Forelimb muscle (tissue), 1 donor: ENCODE measurements at places on chromosomes 3 and 15. TPM values are rescaled to one million over a fixed set of nuclear protein-coding genes. Genes with fewer than 3 reads are reported as not detected.

EPHB3 gene
- polyA plus RNA-seq = 33.9 TPM

DNA sequence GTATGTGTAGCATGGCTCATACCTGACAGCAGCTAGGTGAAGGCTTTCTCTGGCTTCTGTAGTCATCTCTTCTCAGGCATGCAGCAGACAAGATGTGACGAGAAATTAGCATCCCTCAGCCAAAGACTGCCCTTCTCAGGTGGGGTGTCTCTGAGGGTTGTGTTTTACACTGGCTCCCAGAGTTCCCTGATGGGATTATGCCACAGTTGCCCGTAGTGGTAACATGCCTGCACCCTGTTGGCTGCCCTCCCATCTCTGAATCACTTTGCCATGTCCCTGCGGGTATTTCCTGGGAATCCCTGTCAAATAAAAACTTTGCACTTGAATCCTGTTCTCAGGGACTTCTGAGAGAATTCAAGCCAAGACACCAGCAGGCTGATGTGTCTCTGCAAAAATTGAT lies 70.5 kb downstream of the LRTM1 start:
- DNase-seq = no peak

DNA sequence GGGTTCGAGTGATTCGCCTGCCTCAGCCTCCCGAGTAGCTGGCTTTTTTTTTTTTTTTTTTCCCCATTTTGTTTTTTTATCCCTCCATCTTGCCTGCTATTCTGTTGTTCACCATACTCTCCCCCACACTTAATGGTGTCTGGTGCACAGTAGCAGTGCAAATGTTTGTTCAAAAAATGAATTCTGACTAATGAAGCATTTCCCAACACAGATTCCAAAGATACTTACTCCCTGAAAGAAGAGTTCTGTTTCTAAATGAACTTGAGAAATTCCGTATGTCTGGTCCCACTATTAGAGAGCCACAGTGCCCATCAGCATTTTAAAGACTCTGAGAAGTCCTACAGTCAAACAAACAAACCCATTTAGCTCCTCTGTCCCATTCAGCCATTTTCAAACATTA lies 9.5 kb downstream of the EDEM1 start:
- no peak for DNase-seq

DNA sequence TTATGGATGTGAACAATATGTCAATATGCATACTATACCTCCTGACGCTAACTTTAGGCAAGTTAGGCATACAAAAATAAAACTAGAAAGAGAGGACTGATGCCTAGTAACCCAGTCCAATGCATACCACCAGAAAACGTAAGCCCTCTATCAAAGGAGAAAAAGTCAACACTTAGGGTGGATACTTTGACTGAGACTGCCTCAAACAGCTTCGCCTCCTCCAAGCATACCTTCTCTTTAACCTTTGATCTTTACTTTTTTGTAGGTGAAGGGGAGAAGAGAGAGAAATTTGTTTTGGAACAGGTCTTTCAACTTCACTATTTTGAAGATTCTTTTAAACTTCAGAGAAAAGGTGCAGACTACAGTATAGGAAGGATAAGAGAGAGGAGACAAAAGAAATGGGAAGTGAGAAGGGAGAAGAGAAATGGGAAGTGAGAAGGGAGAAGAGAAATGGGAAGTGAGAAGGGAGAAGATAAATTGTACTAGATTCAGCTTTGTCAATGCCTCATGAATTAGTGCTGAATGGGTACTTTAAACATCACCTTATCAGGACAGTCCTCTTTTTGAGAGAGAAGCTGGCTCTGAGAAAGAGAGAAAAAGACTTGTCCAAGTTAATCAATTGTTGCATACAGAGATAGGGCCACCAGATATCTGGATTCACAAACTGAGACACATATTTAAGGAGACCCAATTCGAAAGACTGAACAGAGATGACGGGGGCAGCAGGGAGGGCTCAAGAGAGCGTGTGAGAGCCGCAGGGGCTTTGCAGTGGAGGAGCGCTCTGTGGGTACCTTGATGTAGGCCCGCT lies 1.0 kb downstream of the P3H2 start:
- no peak for DNase-seq

- DNase-seq = no peak
These were observed 52.4 kb upstream of the RGMA start for GRCh38 chr15:93141371-93141794.

DNA sequence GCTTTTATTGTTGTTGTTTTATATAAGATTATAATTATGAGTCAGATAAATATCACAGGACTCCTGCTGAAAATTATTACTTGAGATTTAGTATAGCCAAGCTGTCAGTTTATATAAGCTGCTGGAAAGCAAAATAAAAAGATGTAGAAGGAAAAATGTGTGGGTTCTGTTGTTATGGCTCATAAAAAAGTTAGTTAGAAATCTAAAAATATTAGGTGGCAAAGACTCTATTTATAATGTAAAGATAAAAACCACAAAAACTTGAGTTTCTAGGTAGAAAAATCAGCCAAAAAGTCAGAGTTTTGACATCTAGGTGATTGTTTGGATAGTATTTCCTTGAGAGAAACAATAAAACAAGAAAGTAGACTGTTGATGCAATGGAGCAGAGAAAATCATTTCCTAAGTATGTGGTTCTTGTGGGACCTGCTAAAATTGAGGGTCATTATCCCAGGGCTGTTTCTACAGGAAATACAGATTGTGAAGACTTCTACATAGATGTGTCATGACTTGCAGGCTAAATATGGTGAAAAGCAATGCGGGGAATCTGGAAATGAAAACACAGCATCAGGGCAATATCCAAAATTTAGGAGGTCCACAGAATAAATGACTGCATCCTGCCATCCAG lies 1109.6 kb upstream of the CADM2 start:
- DNase-seq = no peak

DNA sequence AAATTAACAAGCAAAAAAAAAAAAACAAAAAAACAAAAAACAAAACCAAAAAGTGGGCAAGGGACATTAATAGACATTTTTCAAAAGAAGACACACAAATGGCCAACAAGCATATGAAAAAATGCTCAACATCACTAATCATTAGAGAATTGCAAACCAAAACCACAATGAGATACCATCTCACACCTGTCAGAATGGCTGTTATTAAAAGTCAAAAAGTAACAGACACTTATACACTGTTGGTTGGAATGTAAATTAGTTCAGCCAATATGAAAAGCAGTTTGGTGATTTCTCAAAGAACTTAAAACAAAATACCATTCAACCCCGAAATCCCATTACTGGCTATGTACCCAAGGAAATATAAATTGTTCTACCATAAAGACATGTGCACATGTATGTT lies 222.4 kb upstream of the CD96 start:
- no peak for DNase-seq

DNA sequence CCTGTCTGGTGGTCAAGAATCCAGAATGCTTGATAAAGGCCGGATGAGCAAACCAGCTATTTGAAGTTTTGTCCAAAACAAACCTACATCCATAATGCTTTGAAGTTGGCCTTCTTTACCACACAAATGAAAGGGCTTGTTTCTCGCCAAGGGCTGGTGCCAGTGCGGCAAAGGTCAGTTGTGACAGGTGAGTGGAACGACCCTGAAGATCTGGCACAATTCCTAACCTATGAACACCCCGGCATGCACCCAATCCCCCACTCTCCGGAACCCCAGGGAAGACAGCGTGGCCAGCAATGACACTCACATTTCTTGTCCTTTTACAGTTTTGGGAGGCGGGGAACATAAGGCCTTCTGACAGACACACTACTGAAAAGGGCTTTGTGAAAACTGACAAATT lies 90.6 kb downstream of the ATP10A start:
- DNase-seq = no peak

- no peak for DNase-seq
These were observed 30.5 kb upstream of the TIPARP start for GRCh38 chr3:156643729-156644389.

GRCh38 chr3:150933473-150933995 lies 28.3 kb upstream of the MINDY4B start:
- no peak for DNase-seq

DNA sequence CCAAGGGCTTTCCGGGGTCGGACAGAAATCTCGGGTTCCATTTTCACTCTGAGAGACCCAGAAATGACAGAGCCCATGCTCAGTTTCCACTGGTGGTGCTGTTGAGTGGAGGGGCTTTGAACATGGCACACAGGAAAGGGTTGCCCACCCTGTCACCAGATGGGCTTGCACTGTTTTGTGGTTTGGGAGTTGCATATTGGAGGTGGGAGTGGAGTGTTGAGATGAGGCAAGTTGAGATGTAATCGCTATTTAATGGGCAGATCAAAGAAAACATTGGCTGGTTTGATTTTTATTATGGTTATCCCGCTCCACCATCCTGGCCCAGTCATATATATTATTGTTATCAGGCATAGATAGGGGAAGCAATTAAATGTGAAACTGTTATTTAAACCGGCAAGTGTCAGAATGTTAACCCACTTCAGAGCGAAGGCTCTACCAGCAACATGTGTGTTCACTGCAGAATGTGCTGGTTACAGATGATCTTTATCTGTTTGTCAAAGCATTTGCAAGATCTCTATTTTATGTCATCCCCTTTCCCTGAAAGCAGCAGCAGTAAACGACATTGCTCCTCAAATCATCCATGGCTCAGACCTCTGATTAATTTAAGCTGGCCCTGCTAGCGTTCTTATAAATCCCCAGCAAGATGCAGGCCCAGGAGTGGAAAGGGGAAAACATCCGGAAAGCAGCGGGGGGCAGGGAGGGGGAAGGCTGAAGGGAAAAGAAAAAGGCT lies 58.3 kb upstream of the TSEN2 start:
- DNase-seq = no peak

IL5RA gene
- not detected for polyA plus RNA-seq

- no peak for DNase-seq
These were observed 68.2 kb downstream of the HMCES start for GRCh38 chr3:129346695-129347457.

- DNase-seq = no peak
These were observed 108.5 kb upstream of the NR2E3 start for GRCh38 chr15:71701808-71702207.

- no peak for DNase-seq
These were observed at the start of gene PPM1M for GRCh38 chr3:52245322-52246263. TSS of gene PPM1M (plus strand) at chr3:52245759. CDS start at chr3:52245825, 66 bp downstream.

ECE2 gene
- not detected for polyA plus RNA-seq

TRIM42 gene
- not detected for polyA plus RNA-seq

- no peak for DNase-seq
These were observed 652.5 kb downstream of the EDEM1 start for GRCh38 chr3:5840056-5840455.

DOCK3 gene
- 0.15 TPM for polyA plus RNA-seq

GP5 gene
- polyA plus RNA-seq = 0.35 TPM

- no peak for DNase-seq
These were observed 85.9 kb upstream of the ZPLD1 start for GRCh38 chr3:102348904-102349303.

DNA sequence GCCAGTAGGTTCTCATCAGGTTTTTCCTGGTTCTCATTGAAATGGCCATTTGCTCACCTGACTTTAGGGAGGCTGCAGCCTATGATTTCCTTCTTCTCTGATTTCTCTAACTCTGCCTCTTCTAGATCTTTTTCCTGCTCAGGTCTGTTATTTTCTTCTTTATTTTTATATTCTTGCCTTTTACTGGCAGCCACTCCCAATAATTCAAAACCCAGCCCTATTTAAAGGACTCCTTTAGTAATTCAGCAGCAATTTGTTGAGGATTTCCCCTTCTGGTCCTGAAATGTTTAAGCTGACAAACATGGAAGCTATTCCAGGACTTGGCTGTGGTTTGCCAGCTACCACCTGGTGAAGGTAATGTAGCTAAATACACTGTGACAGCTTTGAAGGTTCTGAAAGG lies 201.5 kb downstream of the ZMAT3 start:
- DNase-seq = no peak

- DNase-seq = no peak
These were observed 620.8 kb downstream of the FGF12 start for GRCh38 chr3:192106543-192106942.

DNA sequence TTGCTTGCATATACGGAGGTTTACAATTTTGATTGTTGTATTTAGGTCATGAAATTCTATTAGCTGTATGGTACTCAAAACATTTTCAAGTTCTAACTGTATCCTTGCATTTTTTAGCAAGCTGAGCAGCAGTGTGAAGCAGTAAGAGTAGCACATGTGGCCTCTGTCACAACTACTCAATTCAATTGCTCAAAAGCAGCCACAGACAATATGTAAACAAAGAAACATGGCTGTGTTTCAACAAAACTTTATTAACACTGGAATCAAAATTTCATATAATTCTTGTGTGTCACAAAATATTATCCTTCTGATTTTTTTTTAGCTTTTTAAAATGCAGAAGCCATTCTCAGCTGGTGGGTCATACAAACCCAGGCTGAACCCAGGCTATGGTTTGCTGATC lies 266.7 kb upstream of the LRRN1 start:
- DNase-seq = no peak

DNA sequence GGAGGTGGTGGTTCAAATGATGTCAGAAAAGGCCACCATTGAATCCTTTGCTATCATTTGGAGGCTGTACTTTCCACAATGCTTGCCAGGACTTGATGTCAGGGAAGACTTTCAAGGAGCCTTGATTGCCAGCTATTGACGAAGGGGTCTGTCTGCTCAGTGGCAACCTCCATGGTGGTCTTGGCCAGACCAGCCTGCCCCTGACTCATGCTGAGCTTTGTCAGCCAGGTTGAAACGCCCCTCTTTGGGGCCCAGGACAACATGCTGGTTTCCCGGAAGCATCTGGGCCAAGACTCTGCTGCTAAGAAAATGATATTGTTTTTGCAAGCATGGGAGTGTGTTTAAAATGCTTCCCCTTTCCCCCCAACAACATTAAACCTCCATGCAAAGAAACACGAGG lies 26.7 kb downstream of the CGNL1 start:
- no peak for DNase-seq

DNA sequence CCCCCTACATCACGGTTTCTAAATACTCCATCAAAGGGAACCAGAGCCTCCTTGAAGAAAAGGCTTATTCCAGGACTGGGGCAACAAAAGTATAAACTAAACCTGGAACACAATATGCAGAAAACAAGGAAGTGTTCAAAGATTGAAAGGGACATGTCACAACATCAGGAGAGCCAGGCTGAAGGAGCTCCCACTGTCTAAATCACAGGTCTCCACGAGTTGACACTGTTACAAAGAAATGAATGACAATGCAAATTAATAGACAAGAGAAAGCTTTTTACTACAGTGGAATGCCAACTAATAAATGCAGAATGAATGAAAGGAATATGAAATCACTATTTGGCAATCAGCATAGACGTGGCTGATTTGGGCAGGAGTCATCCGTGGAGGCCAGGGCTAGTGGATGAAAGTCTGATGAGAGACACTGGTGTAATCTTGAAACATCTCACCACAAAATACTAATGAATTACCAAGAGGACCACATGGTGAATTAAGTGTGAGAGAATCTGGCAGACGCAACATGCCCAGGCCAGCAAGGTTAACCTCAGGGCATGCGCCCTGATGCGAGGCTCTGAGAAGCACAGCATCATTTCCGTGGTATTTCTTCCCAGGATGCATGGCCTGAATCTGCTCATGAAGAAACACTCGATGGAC lies 123.8 kb upstream of the TJP1 start:
- DNase-seq = no peak
